ENCODE measurements at places on chromosomes 13 and 19.

DNA sequence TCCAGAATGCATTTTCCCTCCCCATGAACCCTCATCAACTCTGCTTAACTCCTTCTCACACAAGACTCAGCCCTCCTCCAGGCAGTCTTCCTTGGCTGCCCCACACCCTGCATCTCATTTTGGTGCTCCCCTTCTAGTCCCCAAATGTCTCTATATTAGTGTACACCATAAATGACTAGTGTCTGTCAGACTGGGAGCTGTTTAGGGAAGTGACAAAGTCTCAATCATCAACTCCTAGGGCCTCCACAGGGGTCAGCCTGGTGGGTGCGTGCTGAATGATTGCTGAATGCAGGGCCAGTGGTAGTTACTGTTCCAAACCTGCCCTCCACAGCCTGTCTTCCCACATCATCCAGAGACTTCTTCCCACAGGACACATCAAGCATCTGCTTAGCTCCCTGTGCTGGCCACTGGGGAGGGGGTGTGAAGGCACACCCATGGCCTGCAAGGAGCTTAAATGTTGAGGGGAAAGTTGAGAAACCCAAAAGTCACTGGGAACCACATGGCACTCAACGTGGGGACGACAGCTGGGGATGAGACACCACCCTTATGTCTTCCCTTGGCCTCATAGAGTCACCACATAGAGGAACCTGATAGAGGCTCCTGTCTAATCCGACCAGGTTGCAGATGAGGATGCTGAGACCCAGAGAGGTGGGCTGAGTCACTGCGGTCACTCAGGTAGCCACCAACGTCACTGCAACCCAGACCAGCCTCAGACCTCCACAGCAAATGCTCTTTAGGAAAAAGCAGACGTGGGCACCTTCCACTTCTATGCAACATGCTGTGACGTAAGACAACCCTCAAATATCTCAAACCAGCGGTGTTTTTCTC lies 79.3 kb upstream of the TM9SF2 start:
- peak; percentile 67 for DNase-seq

DNA sequence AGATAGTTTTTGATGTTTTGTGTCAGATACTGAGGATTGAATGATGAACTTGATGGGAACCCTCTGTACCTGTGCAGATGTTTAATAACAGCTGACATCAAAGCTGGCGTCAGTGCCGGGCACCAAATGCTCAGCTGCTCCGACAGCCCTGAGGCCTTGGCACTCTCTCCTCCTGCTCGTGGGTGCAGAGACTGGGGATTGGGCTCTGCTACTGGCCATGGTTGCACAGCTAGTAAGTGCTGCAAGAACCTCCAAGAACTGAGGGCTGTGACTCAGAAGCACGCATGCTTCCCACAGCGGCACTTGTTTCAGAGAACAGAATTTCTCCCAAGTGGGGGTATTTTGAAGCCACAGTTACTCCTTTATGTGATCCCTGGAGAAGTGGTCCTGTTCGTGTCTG lies 5.9 kb downstream of the LAMP1 start:
- peak; percentile 19 for DNase-seq

DNA sequence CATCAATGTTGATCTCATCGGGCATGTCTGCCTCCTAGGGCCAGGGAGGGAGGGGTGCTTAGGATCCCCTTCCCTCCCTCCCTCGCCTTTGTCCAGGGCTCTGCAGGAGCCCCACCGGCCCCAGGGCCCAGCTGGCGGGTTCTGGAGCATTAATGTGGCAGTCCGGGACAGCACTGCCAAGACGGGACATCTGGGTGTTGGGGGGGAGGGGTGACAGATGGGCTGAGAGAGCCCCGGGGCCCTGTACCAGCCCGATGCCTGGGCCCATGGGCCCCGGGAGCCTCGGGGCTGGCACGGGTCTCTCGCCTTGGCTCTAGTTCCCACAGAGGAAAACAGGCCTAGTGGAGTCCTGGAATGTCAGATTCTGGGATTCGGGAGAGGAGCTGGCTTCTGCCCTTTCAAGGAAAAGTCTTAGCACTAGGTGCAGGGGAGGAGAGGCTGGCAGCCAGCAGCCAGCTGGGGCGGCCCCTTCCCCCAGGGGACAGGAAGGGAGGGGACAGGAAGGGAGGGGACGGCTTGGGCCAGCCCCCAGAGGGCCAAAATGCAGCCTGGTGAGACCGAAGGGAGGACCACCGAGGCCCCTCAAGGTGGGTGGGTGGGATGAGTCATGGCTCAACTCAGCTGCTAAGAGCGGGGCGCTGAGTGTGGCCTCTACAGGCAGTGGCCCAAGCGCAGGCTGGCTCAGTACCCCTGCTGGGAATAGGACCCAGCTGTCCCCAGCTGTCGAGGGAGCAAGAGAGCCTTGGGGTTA lies 3.1 kb downstream of the PPP1R14A start:
- no peak for DNase-seq

DNA sequence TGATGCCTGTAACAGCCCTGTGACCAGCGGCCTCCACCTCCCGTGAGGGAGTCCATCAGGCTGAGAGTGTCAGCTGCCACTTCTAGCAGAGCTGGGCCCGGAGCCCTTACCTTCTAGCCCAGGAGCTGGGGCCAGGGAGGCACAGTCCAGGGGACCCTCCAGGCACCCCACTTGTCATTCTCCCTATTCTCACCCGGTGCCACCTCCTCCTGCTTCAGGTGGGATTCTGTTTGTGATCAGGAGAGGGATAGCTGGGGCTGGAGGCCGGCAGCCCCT lies 4.1 kb downstream of the RASA3 start:
- DNase-seq = no peak

DNA sequence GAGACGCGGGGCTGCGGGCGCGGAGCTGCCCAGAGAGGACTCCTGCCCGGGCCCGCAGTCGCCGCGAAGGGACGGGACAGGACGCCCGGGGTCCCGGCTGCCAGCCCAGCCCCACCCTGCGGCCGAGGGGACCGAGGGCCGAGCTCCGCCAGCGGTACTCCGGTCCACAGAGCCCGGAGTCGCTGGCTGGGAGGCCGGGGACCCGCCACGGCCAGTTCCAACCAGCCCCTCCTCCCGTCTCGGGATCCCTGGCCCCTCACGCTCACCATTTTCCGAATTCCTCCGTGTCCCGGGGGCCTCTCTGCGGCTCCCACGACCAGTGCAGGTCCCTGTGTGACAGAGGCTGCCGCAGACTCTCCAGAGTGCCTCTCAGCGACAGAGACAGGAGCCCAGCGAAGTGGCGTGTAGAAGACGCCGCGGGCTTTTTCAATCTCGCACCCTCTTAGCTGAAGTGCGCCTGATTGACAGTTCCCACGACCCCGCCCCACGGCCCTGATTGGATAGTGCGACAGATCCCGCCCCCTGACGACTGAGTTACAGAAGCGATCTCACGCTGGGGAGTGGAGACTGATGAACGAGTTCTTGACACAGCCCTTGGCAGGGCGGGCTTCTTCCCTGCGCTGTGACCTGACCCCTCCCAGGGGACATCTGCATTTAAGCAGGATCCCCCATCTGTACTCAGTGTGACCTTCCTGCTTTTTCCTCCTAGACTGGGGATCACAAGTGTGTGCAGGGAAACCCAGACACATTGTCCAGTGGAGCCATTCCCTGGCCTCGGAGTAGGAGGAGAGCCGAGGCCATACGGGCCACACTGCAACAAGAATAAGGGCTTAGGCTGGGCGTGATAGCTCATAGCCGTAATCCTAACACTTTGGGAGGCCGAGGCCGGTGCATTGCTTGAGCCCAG lies 44.0 kb downstream of the ZNF823 start:
- DNase-seq = peak; percentile 91

- no peak for DNase-seq
These were observed 29.9 kb downstream of the UCHL3 start for GRCh38 chr13:75579529-75579928.

GRCh38 chr13:21045100-21045499 lies 16.3 kb downstream of the LATS2 start:
- peak; percentile 53 for DNase-seq

GRCh38 chr19:28495046-28495445 lies 717.9 kb downstream of the UQCRFS1 start:
- no peak for DNase-seq

DNA sequence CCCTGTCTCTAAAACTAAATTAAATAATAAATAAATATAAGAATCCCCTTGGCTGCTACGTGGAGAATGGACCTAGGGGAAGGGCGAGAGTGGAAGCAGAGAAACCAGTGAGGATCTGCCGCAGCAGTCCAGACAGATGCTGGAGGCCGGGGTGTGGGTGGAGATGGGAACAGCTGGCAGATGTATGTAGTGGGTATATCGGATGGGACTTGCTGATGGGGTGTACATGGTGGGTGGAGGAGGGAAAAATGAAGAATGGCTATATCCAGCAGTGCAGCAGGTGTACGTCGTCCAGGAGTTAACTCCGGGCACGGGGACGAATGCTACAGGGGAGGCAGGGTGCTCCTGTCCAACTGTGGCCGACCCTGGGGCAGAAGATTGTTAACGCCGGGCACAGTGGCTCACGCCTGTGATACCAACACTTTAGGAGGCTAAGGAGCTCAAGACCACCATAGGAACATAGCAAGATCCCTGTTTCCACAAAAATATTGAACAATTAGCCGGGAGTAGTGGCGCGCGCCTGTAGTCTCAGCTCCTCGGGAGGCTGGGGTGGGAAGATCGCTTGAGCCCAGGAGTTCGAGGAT lies 654 bp downstream of the CEP89 start:
- DNase-seq = no peak

- DNase-seq = no peak
These were observed 850.9 kb upstream of the PCDH9 start for GRCh38 chr13:68081061-68081460.

- DNase-seq = no peak
These were observed 2.7 kb upstream of the RPS15 start for GRCh38 chr19:1435378-1435989.

DNA sequence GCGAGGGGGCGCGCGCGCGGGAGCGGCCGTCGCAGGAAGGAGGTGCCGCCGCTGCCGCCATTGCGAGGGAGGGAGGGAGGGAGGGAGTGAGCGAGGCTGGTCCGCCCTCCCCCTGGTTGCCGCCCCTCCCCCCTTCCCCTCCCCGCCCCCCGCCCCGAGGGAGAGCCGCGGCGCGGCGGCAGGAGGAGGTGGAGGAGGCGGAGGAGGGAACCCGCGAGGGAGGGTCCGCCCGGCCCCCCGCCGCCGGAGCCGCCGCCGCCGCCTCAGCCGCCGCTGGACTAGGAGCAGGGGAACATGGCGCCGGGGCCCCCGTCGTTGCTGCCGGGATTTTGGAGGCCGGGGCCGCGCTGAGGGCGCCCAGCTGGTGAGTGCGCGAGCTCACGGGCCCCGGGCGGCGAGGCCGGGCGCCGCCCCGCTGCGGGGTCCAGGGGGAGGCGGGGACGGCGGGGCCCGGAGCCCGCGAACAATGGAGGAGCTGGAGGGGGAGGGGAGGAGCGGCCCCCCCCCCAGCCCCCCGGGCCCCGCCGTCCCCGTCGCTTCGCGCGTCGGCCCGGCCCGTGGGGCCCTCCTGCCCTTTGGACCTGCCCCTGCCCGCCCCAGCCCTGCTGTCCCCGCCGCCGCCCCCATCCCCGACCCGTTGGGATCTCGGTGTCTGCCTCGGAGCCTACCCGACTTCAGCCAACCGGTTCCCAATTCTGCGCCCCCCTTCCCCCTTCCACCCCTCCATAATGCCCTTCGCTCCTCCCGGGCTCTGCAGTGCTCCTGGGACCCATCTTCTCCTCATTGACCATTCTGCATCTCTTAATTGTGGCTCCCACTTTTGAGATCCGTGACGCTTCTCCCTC lies at the start of gene ARHGAP35:
Gene ARHGAP35, plus strand, starts transcription at position 152 of the 845 bp plus-strand sequence. CDS start 57,679 bp downstream, outside the sequence.
- peak; percentile 92 for DNase-seq

DNA sequence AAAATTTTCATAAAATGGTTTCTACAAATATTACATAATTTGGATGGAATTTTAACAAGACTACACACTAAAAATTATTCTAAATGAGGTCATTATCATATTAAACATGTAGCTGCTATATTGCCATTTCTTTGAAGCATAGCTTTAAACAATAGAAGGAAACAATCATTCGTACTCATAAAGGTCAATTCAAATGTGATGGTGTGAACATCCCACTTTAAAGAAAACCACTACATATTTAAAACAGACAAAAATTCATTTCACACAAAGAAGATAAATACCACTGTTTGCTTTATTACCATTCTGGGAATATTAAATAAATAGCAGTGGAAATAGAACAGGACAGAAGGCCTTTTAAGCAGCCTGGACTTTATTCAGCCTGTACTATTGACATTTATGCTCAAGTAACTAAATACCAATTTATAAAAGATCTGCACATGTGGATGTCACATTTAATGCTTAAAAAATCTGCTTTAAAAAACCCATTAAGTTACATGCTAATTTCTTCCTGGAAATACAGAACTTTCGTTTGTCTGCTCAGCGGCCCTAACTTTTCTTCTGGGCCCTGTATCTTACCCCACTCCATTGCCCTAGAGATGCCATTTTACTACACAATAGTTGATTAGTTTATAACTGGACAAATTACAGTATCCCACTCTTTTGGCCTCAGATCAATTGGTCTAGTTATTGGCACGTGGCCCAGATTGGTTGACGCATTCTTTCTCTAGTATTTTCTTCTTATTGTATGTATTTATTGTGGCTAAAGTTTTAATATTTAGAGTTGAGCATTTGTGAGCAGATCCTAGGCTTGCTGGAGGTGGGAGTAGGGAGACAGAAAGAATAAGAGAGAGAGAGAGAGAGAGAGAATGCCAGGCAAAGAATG lies 215.1 kb upstream of the SPRY2 start:
- no peak for DNase-seq

DNA sequence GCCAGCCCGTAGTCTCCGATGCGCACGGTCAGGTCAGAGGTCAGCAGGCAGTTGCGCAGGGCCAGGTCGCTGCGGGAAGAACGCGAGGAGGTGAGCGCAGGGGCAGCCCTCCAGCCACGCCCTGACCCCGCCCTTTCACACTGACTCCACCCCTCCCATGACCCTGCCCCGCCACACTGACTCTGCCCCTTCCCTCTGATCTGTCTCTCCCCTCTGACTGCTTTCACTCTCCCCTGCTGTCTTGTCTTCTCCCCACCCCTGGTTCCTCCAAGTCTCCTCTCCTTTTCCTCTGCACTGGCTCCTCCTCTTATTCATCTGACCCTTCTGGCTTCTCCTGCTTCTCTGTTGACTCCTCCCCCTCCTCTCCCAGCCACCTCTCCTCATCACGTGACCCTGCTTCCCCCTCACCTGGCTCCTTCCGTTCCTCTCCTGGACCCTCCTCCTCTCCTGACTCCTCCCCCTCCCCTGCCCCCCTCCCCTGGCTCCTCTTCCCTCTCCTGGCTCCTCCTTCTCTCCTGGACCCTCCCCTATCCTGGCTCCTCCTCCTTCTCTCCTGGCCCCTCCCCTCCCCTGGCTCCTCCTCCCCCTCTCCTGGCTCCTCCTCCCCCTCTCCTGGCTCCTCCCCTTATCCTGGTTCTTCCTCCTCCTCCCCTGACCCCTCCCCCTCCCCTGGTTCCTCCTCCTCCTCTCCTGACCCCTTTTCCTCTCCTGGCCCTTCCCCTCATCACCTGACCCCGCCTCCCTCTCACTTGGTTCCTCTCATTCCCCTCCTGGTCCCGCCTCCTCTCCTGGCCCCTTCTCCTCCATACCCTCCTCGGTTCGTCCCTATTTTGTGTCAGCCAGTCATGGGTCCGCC lies 9.9 kb downstream of the LMTK3 start:
- DNase-seq = peak; percentile 86

GRCh38 chr13:51785712-51786424 lies 18.1 kb downstream of the DHRS12 start:
- no peak for DNase-seq

- no peak for DNase-seq
These were observed 17.1 kb upstream of the WASF3 start for GRCh38 chr13:26540334-26540733.

- no peak for DNase-seq
These were observed 36.6 kb upstream of the PEPD start for GRCh38 chr19:33558151-33558550.

- no peak for DNase-seq
These were observed 86.9 kb downstream of the PCCA start for GRCh38 chr13:100175803-100176182.

Data from suppressor macrophage treated with lipopolysaccharide for 1 hour (primary cell).